ENCODE measurements at places on chromosomes 3 and 15.

DNA sequence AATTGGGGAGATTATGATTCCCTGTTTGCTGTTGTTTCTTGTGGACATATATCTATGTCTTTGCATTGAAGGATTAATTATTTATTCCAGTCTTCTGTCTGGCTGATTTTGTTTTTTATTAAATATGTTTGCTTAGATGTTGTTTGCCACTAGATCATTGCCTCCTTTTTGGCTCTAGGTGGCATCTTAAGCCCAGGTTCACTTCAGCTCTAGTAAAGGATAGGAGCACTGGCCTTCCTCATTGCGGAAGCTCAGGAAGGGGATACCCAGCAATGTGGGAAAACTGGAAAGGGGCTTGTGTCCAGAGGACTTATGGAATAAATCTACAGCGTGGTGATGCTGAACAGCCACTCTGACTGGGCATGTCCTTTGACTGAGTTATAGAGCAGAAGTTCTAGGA lies 821.6 kb downstream of the PDCD6IP start:
- DNase-seq, result no peak

DNA sequence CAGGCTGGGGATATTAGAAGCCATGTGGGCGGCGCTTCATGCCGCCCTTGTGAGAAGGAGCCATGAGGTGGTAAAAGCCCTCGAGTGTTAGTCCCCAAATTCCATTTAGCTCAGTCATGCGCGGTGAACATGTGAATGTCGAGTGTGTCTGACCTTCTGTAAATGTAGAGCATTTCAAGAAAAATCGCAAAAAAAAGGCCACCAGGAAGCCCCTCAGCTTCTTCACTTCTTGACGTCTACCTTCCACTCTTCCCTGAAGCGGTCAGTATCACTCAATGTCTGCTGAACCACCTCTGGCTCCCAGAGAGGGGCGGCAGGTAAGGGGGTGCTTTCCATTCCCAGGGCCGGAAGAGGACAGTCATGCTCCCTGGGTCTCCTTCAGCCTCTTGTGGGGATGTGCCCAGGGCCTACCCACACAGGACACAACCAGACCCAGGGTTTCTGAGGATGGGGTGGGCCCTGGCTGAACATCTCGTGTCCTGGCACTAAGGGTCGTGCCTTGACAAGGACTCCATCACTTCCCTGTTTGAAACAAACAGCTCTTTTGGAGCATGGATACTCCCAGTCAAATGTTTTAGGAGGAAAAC lies 274.9 kb downstream of the FAM43A start:
- DNase-seq, result no peak

DNA sequence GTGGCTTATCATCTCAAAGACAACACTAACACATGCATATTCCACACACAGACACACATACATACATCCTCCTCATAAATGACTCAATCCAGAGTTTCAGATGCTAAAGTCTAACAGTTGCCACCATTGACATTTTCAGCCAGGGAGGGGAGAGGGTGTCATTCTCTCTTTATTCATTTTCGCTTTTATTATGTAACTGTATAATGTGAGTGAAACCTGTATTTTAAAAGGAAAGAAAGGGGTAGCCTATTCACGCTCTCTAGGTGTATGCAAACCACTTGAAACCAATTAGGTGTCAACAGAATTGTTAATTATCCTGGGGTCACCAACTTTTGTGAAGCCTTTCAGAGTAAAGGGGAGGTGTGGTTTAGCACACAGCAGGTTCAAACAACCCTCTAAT lies 1282.9 kb downstream of the ROBO2 start:
- DNase-seq, result no peak

- no peak for DNase-seq
Observed at GRCh38 chr3:50445919-50446318, 57.5 kb downstream of the CACNA2D2 start.

DNA sequence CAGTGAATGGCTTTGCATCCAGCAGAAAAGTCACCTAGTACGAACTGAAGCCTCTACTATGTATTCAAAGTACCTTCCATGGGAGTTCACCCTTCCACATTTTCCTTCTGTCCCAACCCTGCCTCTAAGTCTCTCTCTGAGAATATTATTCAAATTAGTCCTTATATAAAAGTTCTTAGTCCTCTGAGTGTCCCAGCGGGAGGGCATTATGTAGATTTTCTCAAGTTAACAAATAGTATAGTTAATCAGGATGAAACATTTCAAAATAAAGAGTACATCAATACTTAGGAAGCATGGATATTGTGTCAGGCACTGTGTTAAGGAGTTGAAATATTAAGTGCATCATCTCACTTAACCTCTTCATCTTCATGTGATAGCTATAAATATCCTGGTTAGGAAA lies 223.3 kb downstream of the CPNE4 start:
- no peak for DNase-seq
